ENCODE measurements at places on chromosomes 12 and 14.

DNA sequence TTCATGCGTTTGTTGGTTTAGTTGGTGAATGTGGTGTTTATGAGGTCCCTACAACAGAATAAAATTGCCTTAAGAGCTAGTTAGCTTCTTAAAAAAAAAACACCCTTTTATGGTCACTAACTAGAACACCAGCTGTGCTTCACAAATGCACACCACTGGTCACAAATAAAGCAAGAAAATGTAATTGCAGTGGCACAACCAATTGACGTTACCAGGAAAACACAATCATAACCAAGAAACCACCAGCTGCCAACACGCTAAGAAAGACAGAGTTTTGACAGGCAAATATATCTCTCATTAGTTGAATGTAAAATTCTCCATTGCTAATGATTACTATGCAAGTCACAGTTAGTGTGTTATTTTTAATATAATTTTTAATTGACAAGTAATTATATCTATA is 389.9 kb downstream of the ADAMTS20 start:
- no peak for DNase-seq

GRCh38 chr12:68532204-68532886 is 78.4 kb upstream of the RAP1B start:
- DNase-seq, result no peak

- DNase-seq, result no peak
Observed at GRCh38 chr12:2101359-2101758, 48.6 kb downstream of the CACNA1C start.

GRCh38 chr12:89703768-89704167 is 4.9 kb downstream of the ATP2B1 start:
- no peak for DNase-seq

DNA sequence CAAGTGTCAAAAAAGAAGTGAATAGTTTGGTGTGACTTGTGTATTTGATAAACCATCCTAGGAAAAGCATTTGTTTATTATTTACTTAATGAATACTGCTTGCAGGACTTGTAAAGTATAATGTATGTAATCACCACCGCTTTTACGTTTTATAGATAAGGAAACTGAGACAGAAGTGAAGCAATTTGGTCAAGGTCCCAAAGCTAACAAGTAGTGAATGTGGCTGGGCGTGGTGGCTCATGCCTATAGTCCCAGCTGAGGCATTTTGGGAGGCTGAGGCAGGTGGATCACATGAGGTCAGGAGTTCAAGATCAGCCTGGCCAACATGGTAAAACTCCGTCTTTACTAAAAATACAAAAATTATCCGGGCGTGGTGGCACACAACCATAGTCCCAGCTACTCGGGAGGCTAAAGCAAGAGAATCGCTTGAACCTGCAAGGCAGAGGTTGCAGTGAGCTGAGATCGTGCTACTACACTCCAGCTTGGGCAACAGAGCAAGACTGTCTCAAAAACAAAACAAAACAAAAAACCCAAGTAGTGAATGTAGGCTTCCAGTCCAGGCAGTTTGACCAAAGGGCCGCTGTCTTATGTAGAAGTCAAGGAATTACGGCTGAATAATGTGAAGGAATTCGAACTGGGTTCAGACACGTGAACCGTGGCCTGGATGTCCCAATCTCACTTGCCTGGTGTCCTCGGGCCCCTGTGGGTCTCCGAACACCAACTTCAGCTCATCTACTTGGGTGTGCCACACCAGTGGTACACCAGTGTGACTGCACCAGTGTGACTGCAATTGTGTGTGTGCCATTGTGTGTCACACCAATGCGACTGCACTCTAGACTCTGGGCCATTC is 88.3 kb upstream of the MED13L start:
- no peak for DNase-seq

DNA sequence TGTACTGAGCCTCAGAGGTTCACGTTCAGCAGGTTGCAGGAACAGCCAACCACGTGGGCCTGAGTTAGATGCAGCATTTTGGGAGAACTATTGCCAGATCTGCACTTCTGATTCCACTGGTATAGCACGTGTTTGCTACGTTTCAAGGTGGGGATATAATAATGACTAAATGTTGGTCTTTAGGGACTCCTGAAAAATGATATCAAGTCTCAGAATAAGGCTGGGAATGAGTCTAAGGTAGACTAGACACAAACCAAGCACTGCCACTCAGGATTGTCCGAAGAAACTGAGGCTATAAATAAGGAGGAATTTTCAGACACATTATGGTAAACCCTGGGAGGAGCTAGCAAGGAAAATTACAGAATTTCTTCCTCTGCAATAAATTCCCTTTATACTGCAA is 98.1 kb downstream of the ESR2 start:
- DNase-seq, result no peak

- DNase-seq, result no peak
Observed at GRCh38 chr14:68282479-68283377, 463.1 kb downstream of the RAD51B start.

DNA sequence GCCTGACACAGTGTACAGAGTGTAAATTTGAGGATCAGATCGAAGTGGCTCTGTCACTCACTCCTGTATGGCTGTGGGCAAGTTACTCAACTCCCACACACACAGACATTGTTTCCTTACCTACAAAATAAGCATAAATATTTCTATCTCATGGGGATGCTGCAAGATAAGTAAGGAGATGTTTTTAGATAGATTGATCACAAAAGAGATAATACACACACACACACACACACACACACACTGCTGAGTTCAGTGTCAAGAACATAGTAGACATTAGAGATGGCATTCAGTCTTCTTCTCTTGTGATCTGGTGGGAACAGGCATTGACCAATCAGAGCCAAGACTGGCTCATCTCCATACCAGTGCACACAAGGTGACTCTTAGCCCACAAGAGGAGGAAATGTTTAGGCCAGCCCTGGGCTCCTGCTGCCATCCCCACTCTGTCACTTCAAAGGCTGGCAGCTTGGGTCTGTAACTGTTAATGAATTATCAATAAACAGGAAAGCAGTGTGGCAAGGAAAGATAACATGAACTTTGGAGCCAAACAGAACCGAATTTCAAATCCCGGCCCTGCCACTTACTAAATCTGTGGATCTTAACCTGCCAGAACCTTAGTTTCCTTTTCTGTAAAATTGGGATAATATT is 3.4 kb upstream of the RNASE8 start:
- DNase-seq, result no peak
